ENCODE measurements at places on chromosomes 1 and 21. TPM values are rescaled to one million over a fixed set of nuclear protein-coding genes. Genes with fewer than 3 reads are reported as not detected.

MX1 gene
- total RNA-seq = 9.3 TPM

AMIGO1 gene
- 0.51 TPM for total RNA-seq

ELOVL1 gene
- 104 TPM for total RNA-seq

S100A3 gene
- total RNA-seq = not detected

LEMD1 gene
- total RNA-seq = not detected

PIGR gene
- not detected for total RNA-seq

CFHR5 gene
- not detected for total RNA-seq

DPYD gene
- total RNA-seq = 6.2 TPM

OSCP1 gene
- 9.1 TPM for total RNA-seq

ISG15 gene
- 152 TPM for total RNA-seq

TMPRSS2 gene
- not detected for total RNA-seq

CLK2 gene
- 30.8 TPM for total RNA-seq

KRTAP10-8 gene
- not detected for total RNA-seq

TMEM61 gene
- total RNA-seq = not detected

SPRR2B gene
- total RNA-seq = not detected

HFM1 gene
- 0.14 TPM for total RNA-seq

CCDC30 gene
- 2.6 TPM for total RNA-seq

GBP4 gene
- not detected for total RNA-seq

RNF220 gene
- 69.8 TPM for total RNA-seq

PRAMEF12 gene
- not detected for total RNA-seq

CEPT1 gene
- total RNA-seq = 15.1 TPM

CACNA1S gene
- total RNA-seq = not detected

AMY1B gene
- total RNA-seq = not detected

TNNT2 gene
- total RNA-seq = not detected

CD5L gene
- total RNA-seq = not detected

SPATA46 gene
- not detected for total RNA-seq

DCAF8 gene
- total RNA-seq = 14.9 TPM

RGSL1 gene
- not detected for total RNA-seq

VHLL gene
- not detected for total RNA-seq

EPHA8 gene
- not detected for total RNA-seq

SYPL2 gene
- not detected for total RNA-seq

CHI3L2 gene
- not detected for total RNA-seq

COL16A1 gene
- 5.1 TPM for total RNA-seq

NMNAT2 gene
- not detected for total RNA-seq

SRSF11 gene
- total RNA-seq = 51.2 TPM

DMRTA2 gene
- not detected for total RNA-seq

GJA9 gene
- total RNA-seq = not detected

FMN2 gene
- total RNA-seq = 1.3 TPM

CTNNBIP1 gene
- 20.8 TPM for total RNA-seq

LCE6A gene
- not detected for total RNA-seq

LCE4A gene
- not detected for total RNA-seq

CELA3A gene
- not detected for total RNA-seq

AQP10 gene
- total RNA-seq = not detected

NPR1 gene
- 0.41 TPM for total RNA-seq

EXO5 gene
- 5.2 TPM for total RNA-seq

GTF2B gene
- 38.4 TPM for total RNA-seq

GBP6 gene
- not detected for total RNA-seq

RXFP4 gene
- total RNA-seq = not detected

ERI3 gene
- total RNA-seq = 141 TPM

SYT11 gene
- 0.03 TPM for total RNA-seq

Data from Caki2 (cell line).